Smooth muscle cell of trachea (primary cell): ENCODE measurements at places on chromosomes 11 and 22. TPM values are rescaled to one million over a fixed set of nuclear protein-coding genes. Genes with fewer than 3 reads are reported as not detected.

LRP4 gene
- total RNA-seq, result 0.99 and 1.0 TPM in 2 replicates

KLHL35 gene
- total RNA-seq, result 2.5 and 3.3 TPM in 2 replicates

DDIAS gene
- total RNA-seq, result 0.66 and 5.5 TPM in 2 replicates

TRPM5 gene
- total RNA-seq, result not detected in 2 replicates

OR51B5 gene
- total RNA-seq, result 0.29 TPM in 1 of 2 replicates, not detected in the other
